Cerebellum (tissue), 4 donors: ENCODE measurements at places on chromosomes 6 and 20.

DNA sequence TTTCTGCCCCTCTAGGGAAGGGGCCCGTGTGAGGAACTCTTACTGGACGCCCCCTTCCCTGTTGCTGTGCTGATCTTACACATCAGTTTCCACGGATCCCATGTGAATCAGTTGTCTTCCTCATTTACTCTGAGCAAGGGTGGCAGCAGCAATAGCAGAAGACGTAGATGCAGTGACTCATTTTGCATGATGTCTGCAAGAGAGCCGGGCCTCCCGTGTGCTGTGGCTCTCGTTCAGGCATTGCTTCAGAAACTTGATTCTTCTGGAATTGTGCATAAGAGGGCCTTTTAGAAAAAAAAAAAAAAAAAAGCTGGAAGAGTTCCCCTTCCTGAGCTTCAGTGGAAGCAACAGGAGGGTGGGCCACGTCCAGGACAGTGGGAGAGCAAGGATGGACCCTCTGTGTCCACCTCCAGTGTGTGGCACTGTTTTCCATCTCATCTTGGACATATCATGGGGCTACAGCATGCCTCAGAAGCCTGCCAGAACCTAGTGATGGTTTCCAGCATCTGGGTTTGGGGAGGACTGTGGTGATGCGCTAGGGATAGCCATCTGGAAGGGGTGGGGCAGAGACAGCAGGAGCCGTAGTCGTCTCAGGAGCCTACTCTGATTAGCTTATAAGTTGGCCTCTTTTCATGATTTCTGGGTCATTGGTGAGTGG lies 62.1 kb downstream of the FOXO3 start:
- no peak for DNase-seq

DNA sequence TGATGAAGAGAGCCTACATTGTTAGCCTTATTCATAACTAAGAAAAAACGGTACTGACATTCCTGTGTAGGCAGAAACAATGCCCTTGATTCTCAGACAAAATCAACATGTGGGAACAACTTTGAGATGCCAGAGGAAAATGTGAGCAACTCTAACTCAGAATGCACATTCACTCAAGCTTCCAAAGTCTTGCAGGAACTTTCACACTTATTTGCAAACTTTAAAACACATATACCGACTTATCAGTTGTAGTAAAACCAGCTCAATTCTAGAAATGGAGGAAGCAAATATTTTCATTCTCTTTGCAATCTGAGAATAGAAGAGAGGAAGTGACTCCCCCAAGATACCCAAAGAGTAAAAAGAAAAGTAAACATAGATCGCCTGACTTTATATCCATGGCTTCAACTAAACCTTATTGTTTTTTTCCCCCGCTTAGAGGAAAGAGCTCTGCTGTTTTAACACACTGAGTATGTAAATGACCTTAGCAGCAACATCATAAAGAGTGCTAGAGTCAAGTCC lies 117.6 kb downstream of the EPB41L2 start:
- DNase-seq: no peak

DNA sequence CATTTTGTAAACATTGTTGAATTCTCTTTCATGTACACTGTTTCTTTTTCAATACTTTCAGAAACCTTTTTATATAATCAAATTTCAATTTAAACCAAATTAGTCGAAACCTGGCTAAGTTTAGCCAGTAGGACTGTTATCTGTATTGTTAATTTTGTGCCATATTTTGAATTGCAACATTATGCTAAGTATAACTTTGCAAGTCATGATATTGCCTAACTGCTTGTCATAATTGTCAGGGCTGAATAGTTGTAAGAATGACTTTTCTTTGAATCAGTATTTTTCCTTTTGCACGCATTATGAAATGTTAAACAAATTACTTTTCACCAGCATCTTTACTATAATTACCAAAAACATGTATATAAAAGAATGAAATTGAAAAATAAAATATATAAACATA lies 82.7 kb downstream of the SAMD3 start:
- DNase-seq: no peak

DNA sequence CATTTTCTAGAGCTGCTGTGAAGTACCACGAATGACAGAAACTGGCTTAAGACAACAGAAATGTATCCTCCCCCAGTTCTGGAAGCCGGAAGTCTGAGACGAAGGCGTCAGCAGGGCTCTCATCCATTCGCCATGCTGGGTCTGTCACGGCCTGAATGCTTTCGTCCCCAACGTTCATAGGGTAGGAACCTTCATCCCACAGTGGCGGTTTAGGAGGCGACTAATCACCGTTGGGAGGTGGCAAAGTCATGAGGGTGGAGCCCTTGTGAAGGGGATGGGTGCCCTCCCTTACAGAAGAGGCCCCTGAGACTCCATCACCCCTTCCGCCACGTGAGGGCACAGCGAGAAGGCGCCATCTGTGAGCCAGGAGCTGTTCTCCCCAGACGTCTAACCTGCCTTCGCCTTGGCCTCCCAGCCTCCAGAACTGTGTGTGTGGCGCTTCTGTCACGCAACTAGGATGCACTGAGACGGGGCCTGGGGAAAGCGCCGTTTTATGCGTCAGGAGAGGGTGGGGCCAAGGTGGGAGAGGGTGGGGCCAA lies 250.3 kb downstream of the TTLL2 start:
- no peak for DNase-seq

- DNase-seq: no peak
Measured at GRCh38 chr6:44797746-44798145, 410.2 kb downstream of the CDC5L start.

- no peak for DNase-seq
Measured at GRCh38 chr20:415820-416322, 7.8 kb downstream of the RBCK1 start.

GRCh38 chr6:37972994-37973757 lies 153.6 kb downstream of the ZFAND3 start:
- no peak for DNase-seq

DNA sequence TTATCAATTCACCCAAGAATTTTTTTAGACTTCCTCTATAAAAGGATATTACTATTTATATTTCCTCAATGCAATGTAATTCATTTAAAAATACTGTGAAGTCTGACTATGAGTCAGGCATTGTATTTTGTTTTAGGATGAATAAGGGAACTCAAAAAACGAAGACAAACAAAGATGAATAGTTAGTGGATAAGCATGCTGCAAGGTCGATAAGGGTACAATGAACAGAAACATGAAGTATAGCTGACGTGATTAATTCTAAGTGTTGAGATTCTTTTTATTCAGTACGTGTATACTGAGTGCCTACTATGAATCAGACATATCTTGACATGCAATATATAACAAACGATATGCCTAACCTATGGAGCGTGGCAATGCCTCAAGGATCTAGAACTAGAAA lies 105.4 kb downstream of the PDE10A start:
- no peak for DNase-seq

DNA sequence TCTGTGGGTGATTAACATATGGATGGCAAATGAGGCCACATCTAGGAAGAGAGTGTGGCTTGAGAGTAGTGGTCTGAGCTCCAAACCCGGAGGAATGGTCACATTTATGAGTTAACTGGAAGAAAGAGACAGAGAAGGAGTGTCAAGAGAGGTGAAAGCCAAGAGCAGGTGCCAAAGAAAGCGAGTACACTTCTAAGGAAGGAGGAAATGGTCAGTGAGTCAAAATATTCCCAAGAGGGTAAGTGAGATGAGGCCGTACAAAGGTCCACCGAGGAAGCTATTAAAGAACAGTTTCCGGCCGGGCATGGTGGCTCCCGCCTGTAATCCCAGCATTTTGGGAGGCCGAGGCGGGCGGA lies 104.5 kb upstream of the RNF24 start:
- DNase-seq: no peak

- peak; percentile 55 for DNase-seq
Measured at GRCh38 chr6:84166395-84166794, 61.0 kb downstream of the CEP162 start.

- no peak for DNase-seq
Measured at GRCh38 chr6:163579880-163580295, 165.4 kb downstream of the QKI start.

DNA sequence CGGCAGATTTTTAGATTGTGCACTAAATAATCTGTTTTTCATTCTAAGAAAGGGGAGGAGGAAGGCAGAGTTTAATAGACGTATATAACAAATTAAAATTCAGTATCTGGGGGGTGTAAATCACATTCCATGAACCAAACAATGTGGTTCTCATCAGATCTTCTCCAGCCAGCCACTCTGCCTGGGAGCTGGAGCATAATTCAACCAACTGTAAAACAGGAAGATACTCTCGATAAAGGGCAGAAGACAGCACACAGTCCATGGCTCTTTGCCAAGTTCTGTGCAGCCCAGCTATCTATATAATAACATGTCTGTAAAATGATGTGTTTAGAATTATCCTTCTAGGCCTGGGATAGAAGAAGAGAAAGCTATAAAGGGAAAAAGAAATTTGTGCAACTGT lies 289.9 kb upstream of the ZFP64 start:
- DNase-seq: no peak

DNA sequence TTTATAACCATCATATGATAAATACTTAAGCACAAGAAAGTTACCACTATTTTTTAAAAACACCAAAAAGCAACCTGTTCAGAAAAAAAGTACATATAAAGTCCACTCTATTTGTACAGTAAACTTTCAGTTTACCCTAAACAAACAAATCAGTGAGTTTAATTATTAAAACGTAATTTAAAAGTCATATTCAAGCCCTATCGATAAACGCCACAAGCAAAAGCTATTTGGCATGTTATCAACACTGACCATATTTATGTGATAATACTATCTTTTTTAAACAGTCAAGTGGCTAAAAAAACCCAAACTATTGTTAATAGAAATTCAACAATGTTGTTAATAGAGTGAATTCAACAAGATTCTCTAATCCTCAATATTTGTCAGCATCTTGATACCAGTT lies 1.9 kb downstream of the KATNA1 start:
- DNase-seq: no peak

- peak; percentile 84 for DNase-seq
Measured at GRCh38 chr6:33080127-33081089, 4.6 kb downstream of the HLA-DPB1 start.

DNA sequence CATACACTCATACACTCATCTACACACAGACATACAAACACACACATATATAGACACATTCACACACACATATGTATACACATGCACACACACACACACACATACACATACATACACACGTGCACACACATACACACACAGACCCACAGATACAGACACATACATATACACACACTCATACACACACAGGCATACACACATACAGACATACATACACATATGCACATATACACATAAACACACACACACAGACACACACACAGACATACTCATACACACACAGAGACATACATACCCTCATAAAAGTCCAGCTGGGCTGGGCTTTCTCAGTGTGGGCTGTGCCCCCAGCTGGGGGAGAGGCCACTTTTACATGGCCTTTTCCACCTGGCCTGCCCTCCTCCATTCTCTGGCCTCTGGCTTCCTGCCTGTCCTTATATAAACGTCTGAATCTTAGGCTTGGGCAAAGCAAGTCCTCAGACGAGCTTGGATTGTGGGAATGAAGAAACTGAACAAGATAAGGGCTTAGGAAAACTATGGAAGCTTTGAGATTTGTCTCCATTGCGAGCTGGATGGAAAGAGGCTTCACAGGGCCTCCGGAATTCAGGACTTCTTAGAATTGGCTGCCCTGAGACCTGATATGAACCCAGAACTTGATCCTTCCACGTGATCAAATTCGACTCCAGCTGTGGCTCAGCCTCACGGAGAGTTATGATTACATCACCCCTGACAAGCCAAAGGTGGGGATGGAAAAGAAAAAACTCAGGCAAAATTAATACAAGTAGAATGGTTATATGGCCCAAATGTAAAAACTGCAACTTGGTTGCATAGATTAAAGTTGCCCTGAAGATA lies 22.5 kb upstream of the CST3 start:
- DNase-seq: no peak

DNA sequence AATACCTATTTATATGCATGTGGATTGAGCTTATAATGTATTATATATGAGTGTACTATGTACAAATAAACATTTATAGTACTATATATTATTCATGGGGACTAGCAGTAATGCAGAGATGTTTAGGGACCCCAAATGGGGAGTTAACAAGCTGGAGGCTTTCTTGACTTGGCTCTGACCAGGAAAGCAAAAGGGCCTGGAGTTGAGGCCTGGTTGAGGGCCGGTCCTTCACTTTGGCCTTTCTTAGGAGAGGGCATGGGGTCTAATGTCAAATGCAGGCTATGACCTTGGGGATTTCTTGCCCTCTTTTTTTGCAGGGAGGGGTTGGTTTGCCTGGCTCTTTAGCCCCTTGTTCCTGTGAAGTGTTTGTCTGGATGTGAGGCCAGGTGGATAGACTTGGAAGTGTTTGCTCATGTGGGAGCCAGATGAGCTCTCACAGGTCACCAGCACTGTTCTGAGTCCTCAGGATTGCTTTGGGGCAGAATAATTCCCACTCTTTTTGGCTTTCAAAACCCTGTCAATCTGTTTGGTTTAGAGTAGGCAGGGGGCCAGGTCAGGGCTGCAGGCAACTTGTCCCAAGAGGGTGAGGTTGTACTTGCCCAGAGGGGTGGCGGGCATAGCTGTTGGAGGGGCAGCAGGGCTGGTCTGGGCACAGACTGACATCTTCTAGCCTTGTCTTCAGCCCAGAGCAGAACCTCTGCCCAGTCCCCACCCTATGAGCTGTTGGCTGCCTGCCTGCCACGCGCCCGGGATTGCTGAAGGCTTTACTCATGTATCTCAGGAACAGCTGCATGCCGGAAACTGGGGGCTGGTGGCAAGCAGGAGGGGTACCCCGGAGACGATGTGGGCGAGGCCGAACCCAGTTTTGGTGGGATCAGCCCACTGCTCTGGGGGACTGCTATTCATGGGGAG lies 14.6 kb downstream of the TJAP1 start:
- no peak for DNase-seq

DNA sequence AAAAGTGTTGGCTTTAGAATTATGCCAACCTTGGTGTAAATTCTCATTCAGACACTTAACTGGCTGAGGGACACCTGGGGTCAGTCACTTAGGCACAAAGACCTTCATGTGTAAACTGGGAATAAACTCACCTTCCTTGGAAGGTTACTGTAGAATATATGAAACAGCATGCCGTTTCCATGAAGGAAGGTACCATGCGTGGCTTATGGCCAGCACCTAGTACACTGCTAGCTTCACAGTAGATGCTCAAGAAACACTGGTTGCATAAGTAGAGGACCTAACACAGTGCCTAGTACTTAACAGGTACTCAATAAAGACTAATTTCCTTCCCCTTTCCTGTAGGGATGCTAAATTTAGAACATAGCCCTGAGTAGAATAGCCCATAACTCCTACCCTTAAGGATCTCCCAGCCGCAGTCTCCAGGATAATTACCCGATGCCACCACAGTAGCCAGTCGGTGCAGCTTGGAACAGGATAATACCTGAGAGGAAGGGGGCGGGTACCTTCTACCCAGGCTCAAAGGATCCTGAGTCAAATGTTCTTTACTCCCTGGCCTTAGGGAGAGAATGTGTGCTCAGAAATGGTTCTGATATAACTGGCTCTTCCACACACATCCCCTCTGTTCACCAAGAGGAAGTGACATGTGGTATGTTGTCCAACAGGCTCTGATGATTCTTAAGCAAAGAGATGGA lies 3.6 kb downstream of the BCL2L1 start:
- DNase-seq: no peak

DNA sequence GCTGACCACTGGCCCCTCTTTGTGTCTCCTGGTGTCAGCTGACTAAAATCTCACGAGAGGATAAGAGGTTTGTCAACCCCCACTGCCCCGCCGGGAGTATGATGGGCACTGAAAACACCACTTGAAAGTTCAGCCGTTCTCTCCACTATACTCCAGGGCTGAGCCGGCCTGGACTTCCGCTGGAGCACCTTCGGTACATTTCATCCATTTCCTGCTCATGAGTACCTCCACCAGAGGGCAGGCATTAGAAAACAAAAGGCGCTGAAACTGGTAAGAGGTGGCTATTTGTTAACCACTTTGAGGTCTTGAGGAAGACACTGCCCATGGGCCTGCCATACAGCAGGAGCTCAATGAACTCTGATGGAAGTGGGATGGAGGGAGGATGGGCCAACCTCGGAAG lies 17.9 kb upstream of the ANKRD60 start:
- DNase-seq: no peak
